CD8-positive, alpha-beta memory T cell (primary cell): ENCODE measurements at places on chromosomes 2 and 18. TPM values are rescaled to one million over a fixed set of nuclear protein-coding genes. Genes with fewer than 3 reads are reported as not detected.

GRCh38 chr2:37654932-37655841 is 16.3 kb downstream of the CDC42EP3 start:
- no peak overlapping the region for H3K4me3 ChIP-seq
- no peak overlapping the region for H3K27ac ChIP-seq
- H3K27me3 ChIP-seq = no peaks in the 10 kb centered on the region
- H3K4me1 ChIP-seq = peaks cover 70% of the 10 kb centered on the region
- no peaks in the 10 kb centered on the region for H3K36me3 ChIP-seq

ZBTB7C gene
- not detected for total RNA-seq

GRCh38 chr18:35964319-35964718 is 8.2 kb upstream of the RMP24 start:
- no peak overlapping the region for H3K27ac ChIP-seq
- no peak for DNase-seq
- H3K4me1 ChIP-seq = peaks cover 8% of the 10 kb centered on the region
- H3K36me3 ChIP-seq = no peaks in the 10 kb centered on the region

GRCh38 chr2:238469155-238469554 is 42.4 kb downstream of the ASB1 start:
- no peaks in the 10 kb centered on the region for H3K4me1 ChIP-seq
- H3K27me3 ChIP-seq = no peaks in the 10 kb centered on the region
- DNase-seq = no peak
- no peak overlapping the region for H3K27ac ChIP-seq

CYP26B1 gene
- not detected for total RNA-seq

MARCHF4 gene
- total RNA-seq = not detected

KLHL14 gene
- total RNA-seq = not detected

DUSP19 gene
- 3.6 TPM for total RNA-seq

DNER gene
- not detected for total RNA-seq
